ENCODE measurements at places on chromosomes 3 and 15.
A peak's percentile ranks its signal among the peaks of the same experiment; 100 is the strongest.

DNA sequence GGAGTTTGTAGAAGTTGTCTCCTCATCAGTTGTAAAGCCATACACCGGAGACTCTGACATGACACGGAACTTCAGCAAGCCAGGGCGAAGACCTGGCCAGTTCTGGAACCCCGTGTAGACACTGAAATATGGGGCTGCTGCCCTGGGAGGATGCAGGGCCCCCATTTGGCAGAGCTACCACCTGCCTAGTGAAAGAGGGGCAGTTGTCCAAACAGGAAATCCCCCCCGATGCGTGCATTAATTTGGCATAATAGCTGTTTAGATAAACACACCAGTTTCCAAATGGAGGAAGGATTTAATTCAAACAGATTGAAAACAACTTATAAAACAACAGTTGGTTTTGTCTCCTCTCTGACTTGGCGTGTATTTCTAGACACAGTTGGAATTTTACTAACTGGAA, 357.2 kb downstream of the GABRG3 start:
- DNase-seq, result no peak

GRCh38 chr3:105430455-105430854, 63.7 kb downstream of the ALCAM start:
- DNase-seq, result no peak

GRCh38 chr15:81298611-81299010, 25.3 kb downstream of the STARD5 start:
- DNase-seq, result no peak

- DNase-seq, result no peak
These were observed 807.4 kb upstream of the GBE1 start for GRCh38 chr3:82568776-82569338.

DNA sequence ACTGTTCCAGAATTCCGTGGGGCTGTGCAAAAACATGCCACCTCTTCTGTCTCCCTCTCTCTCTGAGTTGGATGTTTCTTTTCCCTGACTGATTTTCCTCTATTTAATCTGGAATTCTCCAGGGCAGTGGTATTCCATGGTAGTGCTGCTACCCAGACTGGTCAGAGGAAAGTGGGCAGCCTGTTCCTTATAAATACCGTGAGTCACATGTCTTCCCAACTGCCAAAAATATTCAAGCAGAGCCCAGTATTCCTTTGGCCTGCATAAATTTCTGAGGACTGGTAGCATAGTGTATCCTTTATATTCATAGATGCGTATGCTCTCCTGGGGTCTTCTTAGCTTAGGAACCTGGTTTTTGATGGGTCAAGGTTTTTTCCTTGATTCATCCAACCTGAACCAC, 40.9 kb downstream of the CEMIP start:
- DNase-seq, result no peak

DNA sequence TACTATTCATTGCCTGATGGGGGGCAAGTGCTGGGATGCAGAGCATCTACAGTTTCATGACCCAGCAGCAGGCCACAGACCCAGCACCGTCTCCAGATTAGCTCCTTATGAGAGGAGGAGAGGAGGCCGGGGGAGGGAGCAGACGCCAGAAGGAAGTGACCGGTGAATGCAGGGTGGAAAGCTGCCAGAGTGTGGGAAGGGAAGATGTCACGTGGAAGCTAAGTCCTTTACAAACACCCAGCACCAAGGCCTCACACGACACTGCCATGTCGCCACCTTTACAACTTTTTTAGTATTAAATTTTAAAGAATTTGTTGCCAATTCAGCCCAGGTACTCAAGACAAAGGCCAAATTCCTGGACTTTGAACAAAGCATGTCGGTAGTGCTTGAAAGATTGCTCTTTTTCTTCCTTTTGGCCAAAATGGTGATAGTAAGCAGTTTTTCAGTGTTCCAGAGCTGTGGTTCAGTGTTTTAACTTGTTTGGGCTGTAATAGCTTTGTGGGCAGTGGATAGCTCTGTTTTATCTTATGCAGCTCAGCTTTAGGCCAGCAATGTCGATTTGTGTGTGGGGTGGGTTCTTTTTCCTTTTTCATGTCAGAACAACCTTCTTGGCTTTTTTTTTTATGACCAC, 58.2 kb downstream of the ZBTB38 start:
- DNase-seq, result no peak

DNA sequence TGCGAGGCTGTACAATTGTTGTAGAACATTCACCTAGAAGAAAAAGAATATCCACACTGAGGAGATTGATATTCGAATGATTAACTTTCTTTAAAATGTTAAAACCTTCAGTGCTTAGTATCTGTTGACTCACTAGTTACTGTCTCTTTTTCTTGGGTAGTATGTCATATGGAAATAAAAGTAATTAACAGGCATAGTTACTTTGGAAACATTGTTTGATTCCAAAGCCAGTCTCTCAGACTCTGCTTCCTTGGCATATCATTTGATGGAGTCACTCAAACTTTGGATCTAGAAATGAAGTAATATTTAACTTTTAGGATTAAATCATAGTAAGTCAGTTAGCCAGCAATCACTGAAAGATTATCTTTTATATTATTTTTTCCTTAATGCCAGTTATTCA, 63.4 kb downstream of the MAP2K5 start:
- no peak for DNase-seq

DNA sequence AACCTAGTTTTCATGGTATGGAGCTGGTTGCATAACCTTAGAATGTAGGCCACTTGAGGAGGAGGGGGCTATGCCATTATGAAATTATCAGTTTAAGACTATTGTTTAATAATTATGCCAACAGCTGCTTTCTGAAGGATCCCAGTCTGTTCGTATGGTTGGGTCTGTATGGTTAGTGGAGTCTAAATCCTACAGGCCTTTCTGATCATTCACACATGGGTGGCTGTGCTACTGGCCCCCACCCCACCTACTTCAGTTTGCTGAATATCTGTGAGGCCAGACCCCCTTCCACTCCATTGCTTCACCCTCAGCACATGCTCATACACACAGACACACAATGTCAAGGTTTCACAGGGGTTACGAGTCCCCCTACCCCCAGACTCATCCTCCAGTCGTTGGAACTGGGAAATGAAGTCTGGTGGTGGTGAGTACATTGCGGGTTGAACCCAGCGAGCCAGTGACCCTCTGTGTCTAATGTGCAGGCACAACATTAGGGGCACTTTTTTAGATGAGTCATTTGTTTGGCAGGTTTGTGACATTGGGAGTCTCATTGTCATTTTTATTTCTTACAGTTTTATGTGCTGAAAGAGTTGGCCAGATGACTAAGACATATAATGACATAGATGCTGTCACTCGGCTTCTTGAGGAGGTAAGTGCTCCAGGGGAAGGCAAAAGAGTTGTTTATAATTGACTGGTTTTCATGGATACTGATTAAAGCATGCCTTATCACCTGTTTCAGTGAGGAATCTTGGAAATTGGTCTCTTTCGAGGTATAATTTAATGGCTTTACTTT, 85.3 kb downstream of the TRAK1 start:
- DNase-seq, result no peak

- DNase-seq, result no peak
These were observed 87.6 kb upstream of the KBTBD8 start for GRCh38 chr3:66910266-66911055.

- peak; percentile 30 for DNase-seq
These were observed 160.0 kb upstream of the CGNL1 start for GRCh38 chr15:57216288-57216687.

GRCh38 chr3:85041562-85042055, 82.8 kb downstream of the CADM2 start:
- DNase-seq, result no peak

DNA sequence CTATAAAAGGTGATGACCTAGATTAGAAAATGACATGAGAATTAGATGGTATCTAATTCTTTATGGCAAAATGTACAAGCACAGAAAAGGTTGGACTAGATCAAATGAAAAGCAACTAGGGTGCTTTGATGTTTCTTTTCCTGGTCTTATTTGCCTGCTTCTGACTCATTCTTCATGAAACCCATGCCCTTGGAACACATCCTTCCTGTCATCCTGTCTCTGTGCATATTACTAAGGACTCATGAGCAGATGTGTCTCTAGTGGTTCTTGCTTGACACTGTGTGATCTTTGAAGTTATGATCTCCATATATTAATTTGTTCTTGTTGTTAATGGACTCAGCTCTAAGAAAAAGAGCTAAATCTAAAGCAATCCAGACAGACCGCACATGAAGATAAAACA, 314.0 kb downstream of the ERC2 start:
- no peak for DNase-seq

DNA sequence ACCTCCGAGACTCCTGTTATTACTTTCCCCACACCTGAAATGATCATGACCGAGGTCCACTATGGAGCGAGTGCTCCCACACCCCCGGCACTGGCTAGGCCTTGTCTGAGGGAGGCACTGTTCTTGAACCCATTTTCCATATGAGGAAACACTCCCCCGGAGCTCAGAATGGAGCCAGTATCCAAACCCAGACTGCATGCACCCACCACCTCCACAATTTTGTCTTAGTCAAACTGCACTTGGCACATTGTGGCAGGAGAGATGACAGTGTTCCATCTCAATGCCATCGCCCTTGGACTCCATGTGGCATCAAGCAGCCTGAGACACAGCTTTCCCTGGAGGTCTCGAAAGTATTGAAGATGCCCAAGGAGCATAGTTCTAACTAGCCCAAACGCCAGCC, 154.1 kb downstream of the NUP210 start:
- no peak for DNase-seq

- DNase-seq, result no peak
These were observed 13.2 kb downstream of the INO80 start for GRCh38 chr15:41102854-41103253.

DNA sequence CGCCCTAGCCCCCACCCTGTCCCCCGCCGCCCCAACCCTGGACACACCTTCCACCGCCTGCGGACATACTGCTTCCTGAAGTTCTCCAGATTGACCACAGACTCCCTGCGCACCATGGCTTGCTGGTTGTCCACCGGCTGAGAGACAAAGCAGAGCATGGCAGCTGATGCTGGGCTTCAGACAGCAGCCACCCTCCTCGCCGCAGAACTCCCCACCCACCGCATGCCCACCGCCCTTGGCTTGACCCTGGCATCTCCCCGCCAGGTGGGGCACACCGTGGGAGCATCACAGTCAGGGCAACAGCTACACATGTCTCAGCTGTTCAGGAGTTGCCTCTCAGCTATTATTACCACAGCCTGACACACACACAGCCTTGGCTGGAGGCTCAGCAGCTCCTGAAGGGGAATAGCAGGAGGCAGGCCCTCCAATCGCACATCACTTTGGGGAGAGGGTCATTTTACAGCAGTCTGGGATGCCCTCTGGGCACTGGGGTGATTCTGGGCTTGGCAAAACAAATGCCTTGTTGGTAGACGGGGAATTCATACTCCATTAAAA, 78.4 kb upstream of the HERC1 start:
- DNase-seq, result no peak

DNA sequence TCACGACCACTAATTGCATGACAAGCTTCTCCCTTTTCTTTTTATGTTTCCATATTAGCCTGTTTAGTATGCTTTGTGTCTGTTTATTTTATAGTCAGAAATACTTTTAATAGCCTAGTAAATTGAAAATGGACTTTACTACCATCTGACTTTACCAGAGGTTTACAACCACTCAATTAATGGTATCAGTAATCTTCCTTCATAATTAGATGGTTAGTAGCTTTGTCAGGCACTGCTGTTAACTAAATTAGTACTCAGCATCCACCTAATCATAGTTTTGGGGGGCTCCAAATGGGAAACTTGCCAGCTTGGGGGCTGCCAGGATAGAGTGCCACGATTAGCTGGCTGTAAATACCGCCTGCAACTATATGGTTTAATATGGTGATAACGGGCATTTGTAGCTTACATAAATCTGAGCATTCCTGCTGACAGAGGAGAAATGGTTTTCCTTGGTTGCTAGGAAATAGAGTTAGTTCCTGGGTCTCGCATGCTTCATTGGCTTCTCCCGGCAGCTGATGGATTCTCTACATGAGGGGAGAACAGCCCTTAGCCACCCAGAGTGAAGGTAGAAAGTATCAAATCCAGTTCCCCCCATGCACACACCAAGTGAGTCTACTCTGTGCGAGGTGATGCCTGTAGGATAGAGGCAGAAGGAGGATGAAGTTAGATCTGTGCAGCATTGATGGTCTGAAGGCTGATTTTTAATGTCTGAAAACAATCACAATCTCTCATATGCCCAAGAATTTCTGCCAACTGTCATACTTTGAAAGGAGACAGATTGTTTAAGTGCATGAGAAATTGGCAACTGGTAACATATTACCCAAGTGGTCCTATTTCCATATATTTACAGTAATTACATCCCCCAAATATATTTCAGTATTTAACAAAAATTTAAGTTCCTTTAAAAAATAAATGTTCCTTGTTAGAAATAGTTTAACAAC, 326.6 kb upstream of the PROK2 start:
- DNase-seq, result no peak

- DNase-seq, result no peak
These were observed 62.1 kb upstream of the IQSEC1 start for GRCh38 chr3:13135251-13135810.

DNA sequence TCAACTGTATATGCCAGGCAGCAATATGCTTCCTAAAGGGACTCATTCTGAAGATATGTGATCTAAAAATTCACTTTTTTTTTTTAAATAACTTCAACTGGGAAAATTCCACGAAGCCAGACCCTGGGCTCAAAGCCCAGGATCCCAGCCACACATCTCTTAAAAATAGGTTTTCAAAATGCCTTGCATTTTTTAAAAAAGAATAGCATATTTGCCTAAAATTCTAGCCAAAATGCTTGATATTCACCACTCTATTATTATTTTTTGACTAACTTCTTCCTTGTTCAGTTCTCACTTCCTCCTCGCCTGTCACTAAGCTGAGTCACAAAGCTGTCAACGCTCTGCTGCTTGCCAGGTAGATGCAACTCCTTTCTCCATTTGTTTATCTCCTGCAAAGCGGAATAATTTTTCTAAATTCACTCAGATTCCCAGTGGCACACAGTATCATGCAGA, 28.0 kb upstream of the VGLL4 start:
- no peak for DNase-seq

- no peak for DNase-seq
These were observed 45.3 kb downstream of the HCN4 start for GRCh38 chr15:73323374-73323955.

DNA sequence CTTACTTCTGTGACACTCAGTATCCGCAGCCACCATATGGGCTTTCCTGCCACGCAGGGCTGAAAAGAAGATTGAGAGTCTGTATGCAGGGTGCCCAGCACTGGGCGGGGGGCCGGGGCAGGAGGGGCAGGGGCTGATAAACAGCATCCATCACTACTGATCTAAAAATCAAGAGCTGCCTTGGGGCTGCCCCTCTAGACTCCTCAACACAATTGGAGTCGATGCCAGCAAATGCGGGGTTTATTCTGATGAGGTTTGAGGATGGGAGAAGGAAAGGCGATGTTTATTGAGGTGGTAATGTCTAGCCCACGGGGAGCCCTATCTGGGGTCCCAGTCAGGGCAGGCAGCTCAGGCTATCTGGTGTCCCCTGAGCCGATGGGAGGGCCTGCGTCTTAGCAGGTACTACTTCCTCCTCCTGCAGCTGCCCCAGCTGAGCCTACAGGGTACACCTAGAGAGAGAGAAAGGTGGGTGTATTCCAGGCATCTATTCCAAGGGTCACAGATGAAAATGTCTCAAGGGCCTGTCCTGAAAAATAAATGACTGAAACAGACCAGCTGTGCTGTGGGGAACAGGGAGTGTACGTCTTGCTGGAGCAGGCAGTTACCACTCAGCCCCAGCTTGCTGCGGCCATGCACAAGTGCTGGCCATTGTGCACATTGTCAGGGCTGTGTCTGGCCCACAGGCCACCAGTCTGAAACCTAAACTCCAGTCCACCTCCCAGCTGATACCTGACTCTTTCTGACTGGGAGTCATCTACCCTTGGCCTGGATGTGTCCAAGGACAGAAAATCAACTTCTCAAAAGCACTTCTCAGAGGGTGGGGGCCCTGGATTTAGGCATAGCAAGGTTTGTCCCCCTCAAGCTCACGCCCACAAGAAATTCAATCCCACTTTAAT, 19.5 kb downstream of the ISG20 start:
- no peak for DNase-seq

- DNase-seq, result no peak
These were observed 284.2 kb downstream of the C3orf38 start for GRCh38 chr3:88434001-88434400.

Measured in RWPE1 (cell line).